ENCODE measurements at places on chromosomes 1 and 21.

- no peak for DNase-seq
Observed at GRCh38 chr1:230693221-230693620, 20.7 kb downstream of the AGT start.

DNA sequence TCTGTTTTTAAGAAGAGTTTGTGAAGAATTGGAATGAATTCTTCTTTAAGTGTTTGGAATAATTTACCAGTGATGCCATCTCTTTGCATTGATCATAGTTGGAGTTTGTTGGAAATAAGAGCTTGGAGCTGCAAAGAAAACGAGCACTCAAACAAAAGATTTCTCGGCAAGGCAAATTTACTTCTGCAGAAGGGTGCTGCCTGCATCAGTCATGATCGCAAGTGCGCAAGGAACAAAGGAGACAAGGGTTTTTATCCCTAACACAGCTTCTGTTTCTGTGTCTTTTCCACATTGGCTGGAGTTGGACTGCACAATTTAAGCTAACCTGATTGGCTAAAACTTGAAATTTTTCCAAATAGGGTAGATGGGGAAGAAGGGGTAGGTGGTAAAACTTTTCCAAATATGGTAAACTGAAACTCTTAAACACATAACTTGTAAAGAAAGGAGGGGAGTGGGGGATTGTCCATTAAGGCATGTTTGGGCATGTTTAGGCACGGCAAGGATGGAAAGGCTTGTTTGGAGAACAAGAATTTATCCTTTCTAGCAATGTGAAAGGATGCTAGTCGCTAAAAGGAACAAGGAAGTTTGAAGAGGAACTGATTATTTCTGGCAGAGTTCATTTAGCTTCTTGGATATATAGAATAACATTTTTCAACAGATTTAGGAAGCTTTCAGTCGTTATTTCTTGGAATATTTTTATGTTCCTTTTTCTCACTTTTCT, 3.5 kb upstream of the AADACL4 start:
- no peak for DNase-seq

GRCh38 chr21:44368711-44369446, 15.5 kb downstream of the TRPM2 start:
- no peak for DNase-seq

- no peak for DNase-seq
Observed at GRCh38 chr1:47791879-47792608, 205.1 kb downstream of the TRABD2B start.

DNA sequence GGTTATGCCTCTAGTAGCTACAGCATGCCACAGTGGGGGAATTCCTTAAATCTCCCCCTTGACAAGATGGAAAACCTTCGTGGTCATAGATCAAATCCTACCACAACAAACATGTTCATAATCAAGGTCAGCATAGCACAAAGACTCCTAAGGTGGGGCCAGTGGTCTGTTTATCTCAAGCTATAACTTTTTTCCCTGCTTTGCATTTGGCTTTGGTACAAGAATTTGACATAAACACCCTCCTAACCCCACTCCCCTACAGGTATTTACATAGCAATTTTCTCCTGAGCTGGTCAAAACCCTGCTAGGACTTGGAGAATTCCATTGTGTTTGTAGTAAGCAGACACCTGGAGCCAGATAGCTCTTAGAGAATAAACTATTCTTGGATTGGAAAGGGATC, 58.5 kb downstream of the HIVEP3 start:
- no peak for DNase-seq

GRCh38 chr1:114078116-114078515, 75.6 kb downstream of the SYT6 start:
- no peak for DNase-seq

GRCh38 chr1:20141001-20141400, 1.9 kb downstream of the PLA2G2F start:
- DNase-seq: no peak

DNA sequence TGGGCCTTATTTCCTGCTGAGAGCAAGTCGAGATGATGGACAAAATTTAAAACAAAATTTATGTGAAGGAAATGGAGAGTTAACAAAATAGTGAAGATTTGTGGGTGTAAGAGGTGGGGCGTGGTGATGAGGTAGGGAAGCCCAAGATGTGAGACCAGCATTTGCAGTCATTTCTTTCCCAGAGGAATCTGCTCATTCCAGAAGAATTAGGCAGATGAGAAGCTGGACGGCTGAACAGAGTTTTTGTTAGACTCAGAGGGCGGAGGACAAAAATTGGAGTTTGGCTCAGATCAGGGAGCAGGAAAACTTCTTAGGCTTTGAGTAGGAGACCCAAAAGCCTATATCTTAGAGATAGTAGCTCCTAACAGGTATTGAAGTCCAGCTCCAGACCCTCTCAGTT, 65.3 kb downstream of the CAMTA1 start:
- no peak for DNase-seq

DNA sequence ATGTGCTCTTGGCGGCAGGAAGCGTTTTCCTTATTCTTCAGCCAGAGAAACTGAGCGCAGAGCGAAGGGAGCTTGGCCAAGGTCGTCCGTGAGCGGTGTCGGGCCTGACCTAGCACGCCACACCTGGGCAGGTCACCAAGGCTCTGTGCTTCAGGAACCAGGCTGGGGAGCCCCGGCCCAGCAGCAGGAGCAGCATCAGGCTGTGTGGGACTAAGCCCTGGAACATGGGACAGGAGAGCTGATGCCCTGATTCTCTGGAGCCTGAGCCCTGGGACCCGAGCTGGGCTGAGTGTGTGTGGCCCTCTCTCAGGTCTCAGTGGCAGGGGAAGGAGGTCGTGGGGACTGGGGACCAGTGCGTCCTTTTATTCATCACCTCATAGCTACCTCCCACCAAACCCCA, 65.2 kb upstream of the ABCG1 start:
- DNase-seq: no peak

DNA sequence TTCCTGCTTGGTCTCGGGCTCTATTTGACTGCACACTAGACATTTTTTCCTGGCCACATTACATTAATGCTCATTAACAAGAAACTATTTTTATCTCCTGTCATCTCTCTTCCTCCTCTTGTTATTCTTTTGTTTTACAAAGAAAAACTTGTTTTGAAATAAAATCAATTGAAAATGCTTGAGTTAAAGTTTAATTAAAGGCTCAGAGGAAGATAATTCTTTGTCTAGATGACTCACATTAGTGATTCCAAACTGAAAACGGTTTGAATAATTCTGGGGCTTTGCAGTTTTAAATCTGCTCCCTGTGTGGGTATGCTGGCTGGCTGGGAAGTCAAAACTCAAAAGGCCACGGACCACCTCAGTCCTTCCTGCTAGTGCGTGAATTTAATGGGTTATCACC, 29.6 kb downstream of the RGS5 start:
- DNase-seq: no peak

- DNase-seq: no peak
Observed at GRCh38 chr1:12594966-12595756, 22.8 kb downstream of the DHRS3 start.

DNA sequence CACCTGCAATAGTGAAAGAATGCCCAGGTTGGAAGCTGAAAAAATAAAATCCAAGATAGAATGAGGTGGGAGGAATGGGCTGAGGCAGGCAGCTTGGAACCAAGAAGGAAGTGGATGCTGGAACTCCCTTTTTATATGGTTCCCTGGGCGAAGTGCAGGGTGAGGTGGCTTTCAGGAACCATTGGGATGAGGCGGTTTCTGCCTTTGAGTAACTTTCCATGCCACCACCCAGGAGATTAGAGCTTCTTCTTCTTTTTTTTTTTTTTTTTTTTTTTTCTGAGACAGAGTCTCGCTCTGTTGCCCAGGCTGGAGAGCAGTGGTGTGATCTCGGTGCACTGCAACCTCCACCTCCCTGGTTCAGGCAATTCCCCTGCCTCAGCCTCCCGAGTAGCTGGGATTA, 17.8 kb upstream of the MRPS6 start:
- no peak for DNase-seq

DNA sequence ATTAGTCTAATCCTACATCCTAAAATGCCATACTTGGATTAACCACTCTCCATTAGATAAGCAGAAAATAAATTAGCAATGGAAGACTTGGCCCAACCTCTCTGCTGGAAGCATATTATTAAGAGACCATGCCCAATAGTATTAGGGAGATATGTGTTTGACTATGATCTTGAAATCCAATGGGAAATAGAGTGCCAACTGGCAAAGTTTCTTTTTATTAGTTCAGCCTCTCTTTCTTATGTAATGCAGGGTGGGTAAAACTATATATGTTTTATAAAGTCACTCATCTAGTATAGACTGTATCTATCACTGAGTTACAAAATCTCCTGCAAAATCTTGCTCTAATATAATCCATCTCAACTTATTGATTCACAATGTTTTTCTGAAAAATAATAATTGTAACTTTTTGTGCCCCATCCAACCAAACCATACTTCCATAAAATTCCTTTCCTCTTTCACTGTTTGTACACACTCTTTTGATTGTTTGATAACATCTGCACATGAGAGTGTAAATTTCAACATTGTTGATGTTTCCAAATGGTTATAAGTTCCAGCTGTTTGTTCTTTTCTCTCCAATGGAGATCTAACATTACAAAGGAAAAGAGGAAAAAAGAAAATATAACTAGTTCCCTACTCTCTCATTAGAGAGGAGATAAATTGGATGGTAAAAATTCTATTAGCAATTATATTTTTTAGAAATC, 408.1 kb upstream of the ADGRL2 start:
- DNase-seq: no peak

All from GM18507 (cell line).